NCI-H2171 (cell line): ENCODE measurements at places on chromosomes 12 and 14.

GRCh38 chr14:87349921-87350320, 643.1 kb downstream of the GALC start:
- no peak for DNase-seq

DNA sequence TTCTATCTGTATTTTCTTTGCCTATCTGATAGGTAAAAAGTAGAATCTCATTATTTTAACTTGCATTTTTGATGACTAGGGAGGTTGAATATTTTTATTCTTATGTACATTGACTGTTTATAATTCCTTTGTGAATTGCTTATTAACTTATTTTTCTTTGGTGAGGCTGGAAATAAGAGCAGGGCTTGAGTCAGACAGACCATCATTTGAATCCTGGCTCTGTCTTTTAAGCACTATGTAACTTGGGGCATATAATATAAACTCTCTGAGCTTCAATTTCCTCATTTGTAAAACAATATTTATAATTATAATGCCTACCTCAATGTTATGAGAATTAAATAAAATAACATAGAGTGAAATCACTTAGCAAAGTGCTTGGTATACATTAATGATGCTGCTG, 108.9 kb downstream of the MSRB3 start:
- no peak for DNase-seq

GRCh38 chr14:23056145-23056955, 970 bp downstream of the CDH24 start:
- DNase-seq: no peak

DNA sequence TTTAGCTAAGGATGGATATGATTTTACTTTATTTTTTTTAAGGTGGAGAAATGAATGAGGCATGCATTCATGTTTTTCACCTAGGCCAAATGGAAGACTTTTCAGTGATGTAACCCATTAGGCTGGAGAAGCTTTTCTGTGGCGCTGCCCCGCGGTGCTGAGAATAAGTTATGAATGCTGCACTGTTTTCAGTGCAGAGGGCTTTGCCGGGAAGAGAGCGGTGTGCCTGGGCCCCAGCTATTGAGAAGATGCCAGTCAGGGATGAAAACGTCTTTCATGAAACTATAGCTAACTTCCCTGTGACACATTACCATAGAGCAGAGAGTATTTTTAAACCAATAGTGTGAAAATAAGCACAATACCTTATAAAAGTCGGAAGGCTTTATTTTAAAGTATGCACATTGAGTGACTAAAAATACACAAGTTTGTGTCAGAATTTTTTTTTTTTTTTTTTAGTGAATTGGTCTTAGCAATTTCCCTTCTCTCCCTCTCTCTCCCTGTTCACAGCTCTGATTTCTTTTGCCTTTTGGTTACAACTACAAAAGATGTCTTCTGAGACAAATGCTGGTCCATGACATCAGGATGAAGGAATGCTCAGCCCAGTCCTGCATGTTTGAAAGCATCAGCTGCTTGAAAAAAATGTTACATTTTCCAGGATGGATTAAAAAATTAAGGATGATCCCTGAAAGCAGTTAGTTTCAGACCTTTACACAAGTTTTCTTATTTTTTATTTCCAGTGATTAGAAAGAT, 48.3 kb downstream of the NPAS3 start:
- no peak for DNase-seq

DNA sequence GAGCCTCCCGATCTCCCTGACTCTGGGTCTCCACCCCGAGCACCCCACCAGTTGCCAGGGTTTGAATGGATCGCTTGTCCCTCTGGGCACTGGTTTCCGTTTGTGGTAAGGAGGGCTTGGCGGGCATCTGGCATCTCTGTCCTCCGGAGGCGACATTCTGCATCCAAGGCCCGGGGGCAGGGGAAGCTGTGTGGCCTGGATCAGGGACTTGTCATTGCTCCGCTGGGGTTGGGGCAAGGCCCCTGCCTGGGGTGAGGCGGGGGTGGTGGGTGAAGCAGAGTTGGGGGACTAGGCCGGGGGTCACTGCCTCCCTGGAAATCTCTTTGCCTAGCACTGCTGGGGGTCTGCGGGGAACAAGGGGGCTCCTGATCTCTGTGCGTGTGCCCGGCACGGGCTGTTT, 30.2 kb downstream of the KIF26A start:
- DNase-seq: no peak

- DNase-seq: no peak
These were observed 50.0 kb downstream of the SPRING1 start for GRCh38 chr12:116687888-116688287.

- DNase-seq: no peak
These were observed 17.5 kb downstream of the MAGOHB start for GRCh38 chr12:10595881-10596280.

DNA sequence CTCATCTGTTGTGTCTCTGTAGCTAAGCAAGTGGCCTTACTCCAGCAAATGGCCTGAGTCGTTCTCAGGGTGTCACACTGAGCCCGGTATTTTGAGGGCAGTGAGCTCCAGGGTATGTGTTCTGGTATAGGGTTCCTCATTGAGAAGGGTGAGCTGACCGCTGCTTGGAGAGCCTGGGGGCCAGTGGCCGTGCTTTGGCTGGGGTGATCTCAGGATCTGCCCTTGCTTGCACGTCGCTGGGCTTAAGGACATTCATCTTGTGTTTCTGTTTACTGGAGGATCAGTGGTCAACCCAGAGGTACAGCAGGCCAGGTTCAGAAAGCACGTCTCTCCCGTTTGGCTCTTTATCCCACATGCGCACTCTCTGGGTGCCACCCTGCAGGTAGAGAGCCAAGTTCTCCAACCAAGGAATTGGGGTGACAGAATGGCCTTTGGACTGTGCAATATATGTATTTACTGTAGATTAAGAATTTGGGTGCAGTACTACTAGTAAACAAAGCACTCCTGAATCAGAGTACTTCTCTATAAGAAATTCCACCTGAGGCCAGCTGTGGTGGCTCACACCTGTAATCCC, 52.1 kb downstream of the FBXW8 start:
- no peak for DNase-seq

DNA sequence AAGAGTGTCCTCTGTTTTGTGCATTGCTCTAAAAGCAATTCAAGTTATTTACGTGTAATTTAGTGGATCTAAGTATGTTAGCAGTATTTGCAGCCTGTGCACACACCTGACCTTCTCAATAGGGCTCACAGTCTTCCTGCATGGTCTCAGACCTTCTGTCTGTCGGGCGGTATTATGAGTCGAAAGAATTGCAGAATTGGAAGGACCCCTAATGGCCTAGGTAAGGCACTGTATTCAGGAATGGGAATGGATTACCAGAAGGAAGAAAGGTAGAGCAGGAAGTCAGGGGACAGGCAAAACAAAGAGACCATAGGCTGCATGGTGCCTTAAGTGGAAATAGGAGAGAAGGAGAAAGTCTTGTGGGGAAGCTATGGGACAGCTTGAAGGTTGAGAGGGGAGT, 341.6 kb downstream of the VRK1 start:
- no peak for DNase-seq

GRCh38 chr14:55911776-55912175, 206.4 kb upstream of the PELI2 start:
- no peak for DNase-seq

DNA sequence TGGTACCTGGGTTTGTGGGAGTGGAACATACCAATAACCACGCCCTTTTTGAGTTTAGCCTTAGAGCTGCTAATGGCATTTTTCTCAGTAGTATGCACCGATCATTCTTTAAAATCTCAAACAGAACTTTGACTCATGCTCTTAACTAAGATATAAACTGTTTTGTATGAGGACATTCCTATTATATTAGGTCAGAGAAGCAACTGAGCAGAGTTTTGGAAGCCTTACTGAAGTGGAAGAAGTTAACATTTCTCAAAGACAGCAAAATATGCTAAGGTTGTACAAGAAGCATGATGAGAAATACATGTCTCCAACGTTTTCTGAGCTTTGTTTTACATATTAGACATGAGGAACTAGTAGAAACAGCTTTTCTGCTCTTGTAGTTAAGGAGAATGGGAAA, 819.2 kb downstream of the FSCB start:
- no peak for DNase-seq

DNA sequence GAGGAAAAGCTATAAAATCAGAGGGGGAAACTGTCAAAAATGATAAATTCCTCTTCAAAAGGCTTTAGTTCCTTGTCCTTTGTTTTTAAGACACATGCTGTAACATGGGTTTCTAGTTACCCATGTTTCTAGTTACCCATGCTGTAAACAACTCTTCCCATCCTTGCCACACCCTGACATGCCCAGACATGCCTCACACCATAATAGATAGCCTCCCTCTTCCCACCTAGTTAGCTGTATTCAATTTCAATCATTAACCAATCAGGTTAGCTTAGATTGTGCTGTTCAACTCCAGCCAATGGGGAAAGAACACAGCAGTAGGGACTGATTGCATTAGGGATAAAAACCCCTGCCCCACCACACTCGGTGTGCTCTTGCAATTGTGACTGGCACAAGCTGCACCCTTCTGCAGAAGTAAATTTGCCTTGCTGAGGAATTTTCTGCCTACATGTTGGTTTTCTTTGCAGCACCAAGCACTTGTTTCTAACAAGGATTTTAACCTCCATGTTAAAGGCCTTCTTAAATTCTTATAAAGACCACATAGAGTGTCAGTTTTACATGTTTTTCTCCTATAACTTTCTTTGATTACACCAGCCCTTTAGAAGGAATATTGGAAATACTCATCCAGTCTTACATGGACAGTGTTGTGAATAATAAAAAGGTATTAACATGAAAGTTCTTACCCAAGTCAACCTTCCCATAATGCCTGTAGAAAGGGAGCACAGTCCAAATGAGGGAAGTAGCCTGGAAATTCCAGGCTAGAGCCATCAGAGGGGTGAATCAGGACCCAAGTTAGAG, 32.5 kb upstream of the LALBA start:
- no peak for DNase-seq

GRCh38 chr12:44174053-44174452, 338.2 kb downstream of the TMEM117 start:
- no peak for DNase-seq

GRCh38 chr12:64714551-64714968, 44.6 kb downstream of the GNS start:
- DNase-seq: no peak

GRCh38 chr14:42319996-42320395, 713.3 kb downstream of the LRFN5 start:
- no peak for DNase-seq

GRCh38 chr14:105487449-105487985, 831 bp downstream of the CRIP1 start:
- DNase-seq: no peak

- DNase-seq: no peak
These were observed 107.9 kb upstream of the NAP1L1 start for GRCh38 chr12:76192416-76192815.

- no peak for DNase-seq
These were observed 155.9 kb downstream of the KCNH5 start for GRCh38 chr14:62889364-62889763.

DNA sequence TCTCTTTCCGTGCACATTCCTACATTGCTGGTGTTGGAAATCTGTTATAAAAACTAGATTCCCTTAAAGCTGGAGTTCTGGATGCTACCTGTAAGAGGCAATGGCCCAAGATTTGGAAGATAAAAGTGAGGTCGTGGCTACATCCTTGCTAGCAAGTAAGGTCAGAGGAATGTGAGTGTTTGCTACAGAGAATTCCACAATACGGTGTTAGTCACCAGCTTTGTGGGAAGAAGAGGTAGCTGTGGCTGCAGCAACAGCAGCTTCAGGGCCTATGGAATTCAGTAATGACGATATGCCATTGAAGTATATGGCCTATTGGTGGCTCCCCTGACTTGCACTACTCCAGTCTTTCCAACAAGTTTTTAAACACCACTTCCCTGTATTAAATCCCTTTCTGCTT, 227.7 kb upstream of the TMEM260 start:
- DNase-seq: no peak

- DNase-seq: no peak
These were observed 360.5 kb downstream of the APAF1 start for GRCh38 chr12:99005601-99006000.

GRCh38 chr12:3673981-3674708, 78.8 kb downstream of the CRACR2A start:
- DNase-seq: no peak

- DNase-seq: no peak
These were observed 6.1 kb downstream of the SOS2 start for GRCh38 chr14:50225067-50225973.

GRCh38 chr12:124705545-124706138, 138.2 kb upstream of the NCOR2 start:
- no peak for DNase-seq

DNA sequence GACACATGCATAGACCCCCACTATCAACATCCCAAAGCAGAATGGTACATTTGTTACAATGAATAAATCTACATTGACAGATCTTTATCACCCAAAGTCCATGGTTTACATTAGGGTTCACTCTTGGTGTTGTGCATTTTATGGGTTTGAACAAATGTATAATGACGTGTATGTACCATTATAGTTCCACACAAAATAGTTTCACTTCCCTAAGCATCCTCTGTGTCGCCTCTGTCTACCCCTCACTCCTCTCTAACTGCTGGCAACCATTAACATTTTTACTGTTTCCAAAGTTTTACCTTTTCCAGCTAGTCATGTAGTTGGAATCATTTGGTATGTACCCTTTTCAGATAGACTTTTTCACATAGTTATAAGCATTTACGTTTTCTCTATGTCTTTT, 69.5 kb upstream of the LMO3 start:
- DNase-seq: no peak

DNA sequence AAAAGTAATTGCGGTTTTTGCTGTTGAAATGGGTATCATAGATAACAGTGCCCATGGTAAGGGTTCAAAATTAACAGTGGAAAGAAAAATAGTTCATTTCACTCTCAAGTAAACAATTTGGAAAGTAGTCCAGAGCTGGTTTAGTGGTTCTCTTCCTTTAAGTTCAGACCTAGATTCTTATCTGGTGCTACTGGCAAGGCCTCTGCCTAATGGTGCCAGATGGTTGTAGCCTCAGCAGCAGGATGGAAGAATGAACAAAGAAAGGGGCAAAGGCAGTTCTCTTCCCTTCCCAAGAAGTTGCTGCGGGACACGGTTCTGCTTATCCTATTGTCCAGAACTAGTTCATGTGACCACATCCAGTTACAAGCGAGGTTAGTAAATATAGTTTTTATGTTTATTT, 10.5 kb downstream of the ARG2 start:
- no peak for DNase-seq

- no peak for DNase-seq
These were observed 10.0 kb downstream of the ITGA7 start for GRCh38 chr12:55697686-55698085.

- no peak for DNase-seq
These were observed 138.0 kb downstream of the ANO6 start for GRCh38 chr12:45353944-45354343.

DNA sequence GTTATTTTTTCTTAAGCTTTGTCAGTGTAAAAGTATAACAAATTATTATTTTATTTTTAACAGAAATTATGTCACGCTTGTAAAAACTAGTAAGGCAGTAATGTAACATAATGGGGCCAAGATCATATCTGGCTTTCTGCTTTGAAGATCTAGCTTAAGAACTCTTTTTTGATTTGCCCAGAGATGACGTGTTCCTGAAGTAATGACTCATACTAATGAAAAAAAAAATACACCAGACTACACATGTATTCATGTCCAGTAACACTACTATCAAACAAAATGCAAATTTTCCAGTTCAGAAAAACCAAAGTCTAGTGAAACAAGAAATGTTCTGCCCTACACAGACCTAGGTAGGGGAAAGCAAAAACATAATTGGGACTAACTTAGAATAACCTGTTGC, 432.2 kb upstream of the ATXN7L3B start:
- no peak for DNase-seq
